CD4-positive, alpha-beta T cell treated with Interleukin-4 for 1 hour (primary cell): ENCODE measurements at places on chromosomes 1 and 21.

DNA sequence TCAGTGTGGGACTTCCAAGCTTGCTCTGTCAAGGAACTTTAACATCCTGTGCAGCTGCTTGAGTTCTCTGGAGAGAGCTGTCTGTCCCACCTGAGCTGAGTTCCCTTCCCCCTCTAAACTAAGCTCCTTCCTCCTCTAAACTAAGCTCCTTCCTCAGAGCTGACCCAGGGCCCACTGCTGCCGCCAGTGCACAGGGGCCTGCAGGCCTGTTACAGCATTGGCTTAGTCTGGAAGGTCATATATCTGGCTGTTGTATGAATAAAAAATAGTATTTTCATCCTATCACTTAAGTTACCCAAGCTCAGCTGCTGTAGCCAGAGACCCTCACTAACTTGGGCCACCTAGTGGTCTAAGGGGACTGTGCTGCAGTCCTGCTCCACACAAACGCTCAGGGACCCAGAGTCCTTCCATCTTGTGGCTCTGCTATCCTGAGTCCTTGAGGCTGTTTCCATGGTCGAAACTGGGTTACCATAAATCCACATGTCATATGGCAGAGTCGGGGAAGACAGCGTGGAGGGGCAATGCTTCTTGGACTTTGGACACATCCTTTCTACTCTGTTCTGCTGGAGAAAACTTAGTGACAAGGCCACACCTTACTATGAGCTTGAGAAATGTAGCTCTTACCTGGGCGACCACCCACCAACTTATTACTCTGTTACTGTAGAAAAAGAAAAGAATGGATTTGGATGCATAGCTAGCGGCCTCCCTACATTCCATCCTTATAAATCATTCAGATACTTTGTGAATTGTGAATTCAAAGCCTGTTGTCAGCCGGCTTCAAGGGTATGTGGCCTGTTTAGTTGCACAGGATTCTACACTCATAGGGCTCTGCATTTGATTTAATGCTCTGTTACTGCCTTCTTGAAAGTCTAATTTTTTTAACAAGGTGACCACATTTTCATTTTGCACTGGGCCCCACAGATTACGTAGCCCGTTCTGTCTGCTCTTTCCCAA is 71.4 kb upstream of the GCLM start:
- DNase-seq: no peak

GRCh38 chr21:38718481-38718880 is 87.2 kb upstream of the ETS2 start:
- no peak for DNase-seq

DNA sequence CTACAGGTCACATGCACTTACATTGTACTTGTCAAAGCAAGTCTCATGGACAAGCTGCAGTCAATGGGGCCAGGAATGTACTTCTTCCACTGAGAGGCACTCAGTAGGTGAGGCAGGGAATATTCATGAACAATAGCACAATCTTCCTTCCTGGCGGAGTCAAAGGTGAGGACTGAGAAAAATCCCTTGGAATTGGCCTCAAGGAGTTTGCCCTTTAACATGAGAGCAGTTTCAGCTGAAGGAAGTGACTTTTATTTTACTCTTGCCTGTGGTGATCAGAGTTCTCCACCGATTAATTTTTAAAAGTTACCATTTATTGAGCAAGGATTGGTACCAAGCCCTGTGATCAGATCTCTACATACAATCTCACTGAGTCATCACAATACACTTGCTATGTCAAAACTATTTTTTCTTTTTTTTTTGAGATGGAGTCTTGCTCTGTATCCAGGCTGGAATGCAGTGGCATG is 11.2 kb upstream of the AK2 start:
- no peak for DNase-seq

DNA sequence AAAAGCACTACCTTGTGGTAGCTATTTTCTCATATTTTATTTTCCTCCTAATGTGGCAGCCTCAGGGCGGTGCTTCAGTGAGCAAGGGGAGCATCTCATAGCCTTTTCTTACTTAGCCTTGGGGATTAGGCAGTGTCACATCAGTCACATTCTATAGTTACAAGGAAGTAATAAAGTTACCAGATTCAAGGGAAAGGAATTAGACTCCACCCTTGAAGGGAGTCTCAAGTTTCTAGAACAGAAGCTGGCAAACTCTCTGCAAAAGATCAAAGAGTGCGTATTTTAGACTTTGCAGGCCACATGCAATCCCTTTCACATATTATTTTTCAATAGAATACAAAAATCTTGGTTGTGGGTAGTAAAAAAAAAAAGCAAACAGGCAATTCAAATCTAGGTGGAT is 350.4 kb downstream of the AMY1C start:
- no peak for DNase-seq

GRCh38 chr1:35444519-35444774 is 112.8 kb downstream of the KIAA0319L start:
- DNase-seq: no peak

DNA sequence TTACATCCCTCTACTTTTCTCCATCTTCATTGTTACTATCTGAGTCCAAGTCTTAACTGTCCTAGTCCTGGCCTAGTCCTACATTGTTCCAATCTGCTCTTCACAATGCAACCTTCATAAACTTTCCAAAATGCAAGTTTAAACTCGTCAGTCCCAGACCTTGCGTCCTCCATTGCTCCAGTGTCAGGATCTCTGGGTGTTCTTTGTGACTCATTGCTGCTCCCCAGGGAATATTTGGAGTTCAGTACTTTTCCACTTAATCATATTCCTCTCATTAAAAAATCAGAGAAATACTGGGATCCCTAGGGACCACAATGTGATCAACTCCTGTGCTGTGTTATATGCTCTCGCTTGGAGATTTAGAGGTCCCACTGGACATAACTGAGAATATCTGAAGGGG is 18.0 kb upstream of the KPRP start:
- DNase-seq: no peak

DNA sequence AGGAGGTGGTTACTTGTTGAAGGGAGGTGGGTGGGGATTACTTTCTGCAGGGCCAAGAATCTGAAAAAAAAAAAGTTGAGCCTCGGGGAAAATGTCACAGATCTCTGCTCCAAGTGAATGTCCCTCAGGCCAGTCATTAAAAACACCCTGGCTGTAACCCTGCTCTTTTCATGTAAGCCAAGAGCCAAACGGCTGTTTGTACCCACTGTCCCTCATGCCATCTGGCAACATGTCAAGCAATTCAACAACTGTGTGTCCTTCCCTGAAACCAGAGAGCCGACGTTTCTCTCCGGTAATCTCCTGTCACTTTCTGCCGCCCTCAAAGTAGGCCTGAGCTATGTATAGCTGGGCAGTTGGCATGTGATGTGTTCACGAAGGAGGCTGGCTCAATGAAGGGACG is 14.7 kb downstream of the CASQ2 start:
- DNase-seq: no peak

DNA sequence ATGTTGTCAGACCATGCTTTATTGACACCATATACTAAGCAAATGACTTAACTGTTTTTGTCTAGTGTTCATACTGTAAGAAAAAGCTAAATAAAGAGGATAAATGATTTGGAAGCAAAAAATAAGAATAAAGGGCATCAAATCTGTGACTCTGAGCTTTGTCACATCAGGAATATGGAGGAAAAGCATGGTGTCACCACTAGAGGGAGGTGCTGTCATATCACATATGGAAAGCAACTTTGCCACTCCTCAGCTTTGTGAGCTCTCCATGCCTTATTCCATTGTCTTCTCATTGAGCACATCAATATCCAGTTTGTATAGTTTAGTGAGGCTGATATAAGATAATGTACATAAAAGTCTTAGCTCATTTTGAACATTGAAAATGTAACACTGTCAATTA is 20.8 kb upstream of the GBP1 start:
- DNase-seq: peak; percentile 54

DNA sequence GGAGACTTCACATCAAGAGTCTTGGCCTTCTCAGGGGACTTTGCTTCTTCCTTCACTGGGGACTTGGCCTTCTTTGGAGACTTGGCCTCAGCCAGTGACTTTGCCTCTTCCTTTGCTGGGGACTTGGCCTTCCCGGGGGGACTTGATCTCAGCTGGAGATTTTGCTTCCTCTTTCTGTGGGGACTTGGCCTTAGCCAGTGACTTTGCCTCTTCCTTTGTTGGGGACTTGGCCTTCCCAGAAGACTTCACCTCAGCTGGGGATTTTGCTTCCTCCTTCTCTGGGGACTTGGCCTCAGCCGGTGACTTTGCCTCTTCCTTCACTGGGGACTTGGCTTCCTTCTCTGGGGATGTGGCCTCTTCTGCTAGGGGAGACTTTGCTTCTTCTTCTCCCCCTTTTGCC is 13.5 kb upstream of the CD2 start:
- no peak for DNase-seq

DNA sequence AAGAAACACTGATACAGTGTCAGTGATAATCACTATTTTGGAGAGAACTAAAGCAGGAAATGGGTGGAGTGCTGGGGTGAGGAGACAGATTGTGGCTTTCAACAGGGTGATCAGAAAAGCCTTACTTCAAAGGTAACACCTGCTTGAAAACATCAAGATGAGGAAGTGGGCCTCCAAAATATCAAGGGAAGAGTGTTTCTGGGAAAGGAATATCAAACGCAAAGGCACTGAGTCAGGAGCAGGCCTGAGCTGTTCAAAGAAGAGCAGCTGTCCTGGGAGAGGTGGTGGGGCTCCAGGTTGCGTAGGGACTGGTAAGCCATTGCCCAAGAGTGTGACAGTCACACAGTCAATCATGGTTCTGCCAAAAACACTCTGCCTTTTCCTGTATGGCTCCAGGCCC is 47.1 kb upstream of the ATP1A1 start:
- DNase-seq: peak; percentile 74

GRCh38 chr1:26203642-26204318 is 13.4 kb downstream of the CATSPER4 start:
- no peak for DNase-seq

GRCh38 chr1:31760471-31761470 is 3.4 kb downstream of the ADGRB2 start:
- peak; percentile 75 for DNase-seq

DNA sequence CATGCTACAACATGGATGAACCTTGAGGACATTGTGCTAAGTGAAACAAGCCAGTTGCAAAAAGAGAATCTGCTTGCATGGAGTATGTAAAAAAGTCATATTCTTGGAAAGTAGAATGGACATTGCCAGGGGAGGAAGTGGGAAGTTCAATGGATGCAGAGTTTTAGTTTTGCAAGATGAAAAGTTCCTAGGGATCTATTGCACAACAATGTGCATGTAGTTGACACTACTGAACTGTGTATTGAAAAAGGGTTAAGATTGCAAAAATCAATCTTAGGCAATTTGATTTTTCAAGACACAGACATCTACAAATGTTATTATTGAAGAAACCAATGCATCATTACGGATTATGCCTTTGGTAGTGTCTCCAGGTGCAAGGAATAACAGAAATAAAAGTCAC is 50.3 kb upstream of the MAGI3 start:
- no peak for DNase-seq

DNA sequence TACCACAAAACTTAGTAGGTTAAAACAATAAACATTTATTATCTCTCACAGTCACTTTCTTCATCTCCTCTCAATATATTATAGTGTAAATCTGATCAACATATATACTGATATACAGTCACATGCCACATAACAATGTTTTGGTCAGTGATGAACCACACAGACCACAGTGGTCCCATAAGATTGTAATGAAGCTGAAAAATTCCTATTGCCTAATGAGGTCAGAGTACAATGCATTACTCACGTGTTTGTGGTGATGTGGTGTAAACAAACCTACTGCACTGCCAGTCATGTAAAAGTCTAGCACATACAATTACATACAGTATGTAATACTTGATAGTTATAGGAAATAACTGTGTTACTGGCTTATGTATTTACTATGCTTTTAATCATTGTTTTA is 30.1 kb downstream of the OLFML3 start:
- DNase-seq: no peak

DNA sequence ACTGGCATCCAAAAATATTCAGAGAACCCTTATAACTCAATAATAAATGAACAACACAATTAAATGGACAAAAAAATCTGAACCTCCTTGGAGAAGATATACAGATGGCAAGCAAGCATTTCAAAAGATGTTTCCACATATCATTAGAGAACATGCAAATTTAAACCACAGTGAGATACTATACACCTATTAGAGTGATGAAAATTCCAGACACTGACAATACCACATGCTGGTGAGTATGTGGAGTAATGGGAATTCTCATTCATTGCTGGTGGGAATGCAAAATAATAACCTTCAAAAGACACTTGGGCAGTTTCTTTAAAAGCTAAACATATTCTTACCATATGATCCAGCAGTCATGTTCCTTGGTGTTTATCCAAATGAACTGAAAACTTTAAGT is 46.1 kb downstream of the HS2ST1 start:
- no peak for DNase-seq

- DNase-seq: no peak
These were observed 1.2 kb downstream of the KCTD3 start for GRCh38 chr1:215568299-215568692.

DNA sequence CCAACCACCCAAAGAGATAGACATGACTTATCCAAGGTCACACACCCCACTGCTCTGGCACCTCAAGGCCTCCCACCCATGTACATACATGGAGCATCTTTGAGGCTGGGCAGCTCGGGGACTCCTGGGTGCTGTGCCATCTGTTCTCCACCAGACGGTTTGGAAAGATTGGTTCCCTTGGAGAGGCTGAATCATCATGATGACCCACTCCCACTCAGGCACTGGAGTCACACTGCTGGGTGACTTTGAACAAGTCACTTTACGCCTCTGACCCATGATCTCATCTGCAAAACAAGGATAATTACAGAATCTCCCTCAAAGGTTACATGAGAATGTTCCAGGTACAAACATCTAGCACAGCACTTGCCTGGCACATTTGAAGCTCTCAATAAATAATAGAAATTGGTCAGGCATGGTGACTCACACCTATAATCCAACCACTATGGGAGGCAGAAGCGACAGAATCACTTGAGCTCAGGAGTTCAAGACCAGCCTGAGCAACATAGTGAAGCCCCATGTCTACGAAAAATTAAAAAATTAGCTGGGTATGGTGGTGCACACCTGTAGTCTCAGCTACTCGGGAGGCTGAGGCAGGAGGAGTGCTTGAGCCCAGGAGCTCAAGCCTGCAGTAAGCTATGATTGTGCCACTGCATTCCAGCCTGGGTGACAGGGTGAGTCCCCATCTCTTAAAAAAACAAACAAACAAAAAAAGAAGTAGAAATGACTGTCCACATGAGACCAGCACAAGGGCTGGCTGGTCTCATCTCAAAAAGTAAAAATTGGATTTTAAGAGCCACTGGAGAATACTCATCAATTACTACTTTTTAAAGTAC is 74.9 kb downstream of the RRAGC start:
- DNase-seq: no peak

- no peak for DNase-seq
These were observed 23.0 kb downstream of the RGS1 start for GRCh38 chr1:192598589-192598988.
